Skin of body (tissue), 3 donors: ENCODE measurements at places on chromosomes 4 and X. TPM values are rescaled to one million over a fixed set of nuclear protein-coding genes. Genes with fewer than 3 reads are reported as not detected.

DNA sequence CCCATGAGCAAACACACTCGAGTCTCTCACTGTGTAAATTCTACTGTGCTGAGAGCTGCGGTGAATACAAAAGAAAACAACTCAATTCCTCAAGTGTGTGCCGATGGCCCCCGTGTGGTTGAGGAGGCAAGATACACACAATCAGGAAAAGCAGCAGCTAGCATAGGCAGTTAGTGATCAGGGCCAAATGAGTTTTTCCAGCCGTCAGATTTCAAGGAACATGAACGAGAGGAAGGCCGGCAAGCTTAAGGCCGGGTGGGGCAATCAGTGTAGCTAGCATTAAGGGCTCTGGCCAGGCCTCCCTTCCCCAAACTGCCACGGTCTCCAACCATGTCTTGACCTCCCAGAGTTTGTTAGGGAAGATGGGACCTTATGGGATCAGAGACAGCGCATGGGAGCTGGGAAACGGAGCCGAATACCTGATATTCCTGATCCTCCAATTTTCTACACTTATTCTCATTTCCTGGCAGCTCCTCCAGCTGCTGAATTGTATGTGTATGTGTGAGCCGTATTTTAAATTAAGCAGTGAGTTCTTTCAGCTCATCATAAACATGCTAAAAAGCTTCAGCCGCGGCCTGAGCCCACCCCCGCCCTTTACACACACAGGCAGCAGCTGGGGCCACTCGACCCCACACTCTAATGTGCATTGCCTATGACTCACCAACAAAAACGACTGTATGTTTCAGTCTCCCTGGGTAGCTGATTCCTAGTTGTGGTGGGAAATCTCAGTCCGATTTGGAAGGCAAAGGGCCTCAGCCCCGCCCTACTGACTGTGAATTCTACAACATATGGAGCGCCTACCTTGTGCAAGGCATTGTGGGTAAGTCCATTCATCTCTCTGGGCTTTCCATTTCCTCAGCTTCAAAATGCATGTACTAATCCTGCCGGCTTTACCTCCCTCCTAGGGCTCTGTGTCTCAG, 59.9 kb downstream of the RTL9 start:
- DNase-seq, result peak; percentile 64

DNA sequence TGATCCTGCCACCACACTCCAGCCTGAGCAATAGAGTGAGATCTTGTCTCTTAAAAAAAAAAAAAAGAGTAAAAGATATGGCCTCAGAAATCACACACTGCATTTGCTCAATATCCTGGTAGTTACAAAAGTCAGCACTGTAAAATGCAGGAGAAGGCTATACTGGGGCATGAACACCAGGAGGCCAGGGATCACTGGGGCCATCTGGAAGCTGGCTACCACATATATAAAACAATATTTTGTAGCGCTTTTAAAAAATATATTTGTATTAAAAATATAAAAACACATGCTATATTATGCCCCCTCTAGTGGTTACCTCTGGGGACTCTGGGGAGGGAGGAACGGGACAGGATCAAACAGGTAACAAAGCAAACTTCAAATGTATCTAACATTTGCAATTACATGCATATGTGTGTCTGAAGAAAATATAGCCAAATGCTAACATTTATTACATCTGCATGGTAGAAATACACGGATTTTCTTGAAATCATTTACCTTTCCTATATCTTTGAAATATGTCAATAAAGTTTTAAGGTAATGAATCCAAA, 4.0 kb downstream of the C4orf46 start:
- DNase-seq, result no peak

GRCh38 chr4:99323756-99324155, 2.6 kb upstream of the ADH1B start:
- DNase-seq, result peak; percentile 50

- peak; percentile 26 for DNase-seq
These were observed 246.2 kb upstream of the PITX2 start for GRCh38 chr4:110869114-110869513.

DNA sequence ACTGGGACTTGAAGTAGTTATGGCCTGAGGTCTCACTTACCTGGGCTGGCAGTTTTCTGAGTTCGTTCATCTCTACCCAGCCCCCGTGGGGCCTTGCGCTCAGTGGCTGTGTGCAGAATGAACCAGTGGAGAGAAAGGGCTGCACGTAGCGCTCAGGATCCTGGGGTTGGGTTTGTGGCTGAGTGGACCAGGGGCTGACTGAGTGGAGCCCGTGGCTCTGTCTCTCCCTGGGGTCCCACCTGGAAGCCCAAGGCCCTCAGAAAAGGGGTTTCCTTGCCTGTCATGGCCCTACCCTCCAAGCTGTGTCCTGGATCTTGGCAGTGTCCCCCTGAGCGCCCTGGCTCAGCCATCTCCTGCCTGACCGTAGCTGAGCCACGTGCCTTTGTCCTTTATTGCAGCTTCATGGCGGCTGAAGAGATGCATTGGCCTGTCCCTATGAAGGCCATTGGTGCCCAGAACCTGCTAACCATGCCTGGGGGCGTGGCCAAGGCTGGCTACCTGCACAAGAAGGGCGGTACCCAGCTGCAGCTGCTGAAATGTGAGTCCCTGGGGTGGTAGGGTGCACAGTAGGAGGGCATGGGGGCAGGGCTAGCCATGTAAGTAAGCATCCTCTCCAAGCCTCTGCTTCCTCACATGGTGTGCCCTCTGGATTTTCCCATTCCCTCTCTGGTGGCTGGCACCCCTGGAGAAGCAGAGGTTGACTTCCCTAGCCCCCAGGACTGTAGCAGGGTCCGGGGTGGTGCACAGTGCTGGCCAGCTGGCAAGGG, 23.2 kb upstream of the ADD1 start:
- no peak for DNase-seq

GRCh38 chr4:165204462-165204830, 2.9 kb upstream of the KLHL2 start:
- no peak for DNase-seq

GRCh38 chr4:84235126-84235944, 263.8 kb downstream of the NKX6-1 start:
- no peak for DNase-seq

- DNase-seq, result peak; percentile 85
These were observed 292.9 kb downstream of the TLL1 start for GRCh38 chr4:166165829-166166420.

- DNase-seq, result peak; percentile 45
These were observed 2.1 kb downstream of the GAB3 start for GRCh38 chrX:154748712-154749339.

DNA sequence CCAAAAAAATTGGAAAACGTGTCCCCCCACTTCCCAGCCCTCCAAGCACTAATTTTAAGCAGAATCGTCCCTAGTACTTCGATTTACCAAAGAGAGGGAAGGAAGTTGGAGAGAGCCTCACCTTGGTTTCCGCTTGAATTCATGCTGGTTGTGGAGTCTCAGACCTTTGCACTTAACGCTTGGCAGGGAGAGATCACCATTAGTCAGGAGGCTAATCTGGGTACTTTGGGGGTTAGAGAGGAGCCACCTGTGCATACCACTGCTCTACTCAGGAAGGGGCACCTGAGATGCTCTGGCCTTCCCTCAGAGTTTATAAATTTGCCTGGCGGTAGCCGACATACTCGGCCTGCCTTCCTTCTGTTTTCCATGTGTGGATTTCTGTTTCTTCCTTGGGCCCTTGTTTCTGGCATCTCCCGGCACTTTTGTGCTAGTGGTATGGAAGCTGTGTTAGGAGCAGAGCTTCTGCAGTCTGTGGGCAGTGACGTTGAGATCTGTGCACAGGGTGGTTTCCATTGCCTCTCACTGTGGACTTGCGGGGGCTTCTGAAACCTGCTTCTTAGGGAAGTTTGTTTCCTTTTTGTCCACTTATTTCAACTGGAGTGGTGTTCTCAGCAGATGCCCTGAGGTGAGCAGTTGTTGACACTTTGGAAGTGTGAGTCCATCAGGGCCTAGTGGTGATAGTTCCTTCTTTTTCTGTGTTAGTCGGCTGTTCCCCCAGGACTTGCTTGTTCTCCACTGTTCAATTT, 104.2 kb downstream of the TMEM131L start:
- no peak for DNase-seq

GRCh38 chr4:56686537-56687231, 5.6 kb upstream of the HOPX start:
- DNase-seq, result no peak

DNA sequence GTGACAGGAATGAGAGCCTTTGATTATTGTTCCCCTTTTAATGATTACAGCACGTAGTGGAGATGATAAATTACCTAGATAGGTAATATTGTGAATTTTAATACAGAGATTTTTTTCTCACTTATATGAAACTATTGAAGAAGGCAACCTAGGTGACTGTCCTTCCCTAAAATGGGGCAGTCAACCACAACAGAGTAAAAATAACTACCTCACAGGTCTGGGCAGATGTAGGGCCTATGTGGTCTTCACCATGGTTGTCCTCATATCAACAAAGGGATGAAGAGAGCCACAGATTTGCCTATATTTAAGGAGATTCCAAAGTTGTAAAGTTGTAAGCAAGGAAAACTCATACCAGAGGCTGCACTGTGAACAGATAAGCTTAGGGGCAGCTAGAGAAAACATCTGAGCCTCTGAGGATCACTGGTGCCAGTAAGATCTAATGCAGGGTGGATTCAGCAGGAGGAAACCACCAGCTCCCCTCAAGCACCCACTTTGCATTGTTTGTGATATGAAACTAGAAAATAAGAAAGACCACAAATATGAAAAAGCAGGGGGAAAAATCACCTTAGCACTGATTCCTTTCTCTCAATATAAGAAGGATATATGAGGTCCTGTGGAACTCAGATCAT, 547.9 kb upstream of the GALNTL6 start:
- DNase-seq, result no peak

The LCORL gene
- total RNA-seq, result 21.2 TPM

GRCh38 chr4:14336656-14337055, 665.6 kb upstream of the CPEB2 start:
- DNase-seq, result no peak

- DNase-seq, result peak; percentile 51
These were observed 58.5 kb downstream of the TSC22D3 start for GRCh38 chrX:107716816-107717700.

DNA sequence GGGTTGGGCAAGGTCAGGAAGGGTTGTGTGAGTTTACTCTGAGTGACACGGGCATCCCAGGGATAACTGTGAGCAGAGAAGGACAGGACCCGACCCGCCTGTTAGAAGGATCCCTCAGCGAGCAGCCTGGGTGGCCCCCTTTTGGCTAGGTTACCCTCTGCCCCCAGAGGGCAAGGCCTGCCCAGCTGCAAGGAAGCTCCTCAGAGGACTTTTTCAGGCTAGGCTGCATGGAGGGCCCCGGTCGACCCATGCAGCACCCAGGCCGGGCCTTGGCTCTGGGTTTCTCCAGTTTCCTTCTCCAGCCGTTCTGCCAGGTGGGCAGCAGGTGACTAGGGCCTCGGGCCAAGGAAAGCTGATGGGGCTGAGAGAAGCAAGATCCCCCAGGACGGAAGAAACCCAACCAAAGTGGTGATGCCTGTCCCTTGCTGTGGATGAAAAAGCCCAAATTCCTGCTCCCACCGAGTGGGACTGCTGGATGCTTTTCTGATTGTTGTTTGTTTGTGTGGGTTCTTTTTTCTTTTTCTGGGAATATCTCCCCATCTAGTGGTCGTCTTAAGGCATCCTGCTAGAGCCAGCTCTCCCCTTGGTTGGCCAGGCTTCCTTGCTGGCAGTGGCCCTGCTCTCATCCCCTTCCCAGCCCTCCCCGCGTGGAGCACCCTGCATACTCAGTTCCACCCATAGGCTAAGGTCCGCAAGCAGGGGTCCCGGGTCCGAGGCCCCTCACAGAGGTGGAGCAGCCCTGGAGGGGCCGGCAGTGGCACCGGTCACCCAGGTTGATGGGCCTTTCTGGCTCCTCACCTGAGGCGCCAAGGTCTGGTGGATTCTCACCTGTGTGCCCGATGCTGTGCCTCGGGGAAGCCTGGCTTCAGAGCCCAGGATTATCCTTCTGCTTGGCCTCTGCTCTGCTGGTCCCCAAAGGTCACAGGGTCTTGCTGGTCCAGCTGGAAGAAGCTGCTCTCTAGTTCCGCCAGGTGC, 1.8 kb downstream of the ZFP92 start:
- DNase-seq, result no peak

- DNase-seq, result no peak
These were observed 152.0 kb upstream of the FTHL17 start for GRCh38 chrX:31223817-31224216.

The DOK7 gene
- total RNA-seq, result 0.99 TPM

DNA sequence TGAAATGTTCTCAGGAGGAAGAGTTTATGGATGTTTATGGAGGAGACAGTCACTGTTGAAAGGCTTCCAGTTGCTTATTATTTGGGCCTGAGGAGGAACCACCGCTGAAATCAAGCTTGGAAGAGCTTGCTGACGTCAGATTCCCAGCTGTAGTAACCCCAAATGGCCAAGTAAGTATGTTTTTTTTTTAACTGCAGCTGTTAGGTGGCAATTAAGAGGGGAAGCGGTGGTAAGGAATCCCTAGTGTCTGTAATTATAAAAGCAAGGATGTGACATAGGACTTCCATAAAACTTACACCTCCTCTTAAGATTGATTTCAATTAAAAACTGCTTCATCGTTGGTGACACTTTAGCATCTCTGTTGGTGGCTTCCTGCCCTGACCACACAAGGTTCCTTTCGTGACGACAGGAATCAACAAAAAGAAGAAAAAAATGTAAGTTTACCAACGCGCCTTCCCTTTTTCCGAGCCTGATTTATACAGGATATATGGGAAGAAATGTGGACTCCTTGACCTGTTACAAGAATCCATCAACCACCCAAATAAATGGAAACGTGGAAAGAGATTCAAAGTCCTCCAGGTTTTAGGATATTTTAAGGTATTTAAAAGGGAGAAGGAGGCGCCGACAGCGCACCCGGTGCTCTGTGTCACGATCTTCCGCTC, 884 bp downstream of the RELL1 start:
- DNase-seq, result peak; percentile 80

GRCh38 chrX:107787827-107788226, 10.3 kb downstream of the NCBP2L start:
- no peak for DNase-seq

DNA sequence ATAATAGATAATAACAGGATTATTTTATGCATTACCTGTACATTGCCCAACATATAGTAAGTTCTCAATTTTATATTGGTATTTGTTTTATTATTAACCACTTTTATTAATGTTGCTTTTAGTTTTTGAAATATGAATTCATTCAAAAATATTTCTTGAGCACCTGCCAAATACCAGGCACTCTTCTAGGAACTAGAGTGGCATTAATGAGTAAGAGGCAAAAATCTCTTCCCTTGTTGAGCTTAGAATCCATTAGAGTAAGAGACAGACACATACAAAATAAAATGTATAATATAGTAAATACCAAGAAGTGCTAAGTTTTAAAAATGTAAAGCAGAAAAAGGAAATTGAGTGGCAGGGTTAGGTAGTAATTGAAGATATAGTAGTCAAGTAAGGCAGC, 45.8 kb downstream of the TET2 start:
- no peak for DNase-seq

- no peak for DNase-seq
These were observed 124.5 kb downstream of the DMD start for GRCh38 chrX:33086886-33087285.

- DNase-seq, result no peak
These were observed 390.9 kb downstream of the ADAM29 start for GRCh38 chr4:175309041-175309440.

DNA sequence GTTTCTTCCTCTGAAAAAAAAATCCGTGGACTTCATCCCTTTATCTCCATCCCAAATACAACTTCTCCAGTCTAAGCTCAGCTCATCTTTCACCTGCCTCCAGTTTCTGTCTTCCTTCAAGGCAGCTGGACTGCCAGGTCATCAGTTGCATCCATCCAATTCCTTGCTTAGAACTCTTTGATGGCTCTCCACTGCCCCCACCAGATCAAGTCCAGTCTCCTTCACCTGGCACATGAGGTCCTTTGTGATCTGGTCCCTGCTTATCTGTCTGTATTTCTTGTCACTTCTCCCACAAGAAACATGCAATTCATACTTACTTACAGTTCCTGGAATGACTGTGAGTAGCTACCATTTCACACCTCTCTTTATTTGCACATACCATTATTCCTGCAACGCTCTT, 33.8 kb downstream of the OTUD6A start:
- no peak for DNase-seq
